ENCODE measurements at places on chromosomes 11 and 22.

DNA sequence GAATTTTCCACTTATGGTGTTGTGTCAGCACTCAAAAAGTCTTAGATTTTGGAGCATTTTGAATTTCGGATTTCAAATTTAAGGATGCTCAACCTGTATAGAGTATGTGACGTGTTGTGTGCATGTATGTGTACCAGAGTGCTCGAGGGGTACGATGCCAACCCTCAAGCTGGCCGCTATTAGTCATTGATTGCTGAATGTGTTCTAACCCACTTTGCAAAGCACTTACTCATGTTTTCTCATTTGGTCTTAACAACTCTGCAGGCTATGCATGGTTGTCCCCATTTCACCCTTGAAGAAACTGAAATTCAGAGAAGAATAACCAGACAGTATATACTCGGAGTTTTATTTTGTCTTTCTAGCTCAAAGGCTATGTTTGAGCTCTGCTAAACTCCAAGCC lies 196.4 kb upstream of the TENM4 start:
- no peak for DNase-seq

- no peak for DNase-seq
Measured at GRCh38 chr11:75557666-75558494, 4.2 kb upstream of the SERPINH1 start.

DNA sequence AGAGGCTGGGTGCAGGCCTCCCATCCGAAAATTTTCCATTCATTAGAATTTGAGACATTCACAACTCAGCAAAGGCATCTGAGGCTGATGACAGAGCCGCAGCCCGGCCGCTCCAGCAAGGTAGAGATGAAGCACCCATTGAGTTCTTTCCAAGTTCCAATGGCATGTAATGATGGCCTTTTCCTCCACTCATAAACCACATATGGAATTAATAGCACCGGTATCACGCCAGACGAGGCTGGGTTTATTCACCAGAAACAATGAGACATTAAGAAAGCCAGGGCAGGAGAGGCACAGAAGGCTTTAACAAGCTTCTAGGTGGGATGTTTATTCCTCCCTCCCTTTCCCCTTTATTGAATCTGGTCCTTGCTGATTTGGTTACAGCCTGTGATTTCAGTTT lies 534.4 kb downstream of the MN1 start:
- DNase-seq = no peak

DNA sequence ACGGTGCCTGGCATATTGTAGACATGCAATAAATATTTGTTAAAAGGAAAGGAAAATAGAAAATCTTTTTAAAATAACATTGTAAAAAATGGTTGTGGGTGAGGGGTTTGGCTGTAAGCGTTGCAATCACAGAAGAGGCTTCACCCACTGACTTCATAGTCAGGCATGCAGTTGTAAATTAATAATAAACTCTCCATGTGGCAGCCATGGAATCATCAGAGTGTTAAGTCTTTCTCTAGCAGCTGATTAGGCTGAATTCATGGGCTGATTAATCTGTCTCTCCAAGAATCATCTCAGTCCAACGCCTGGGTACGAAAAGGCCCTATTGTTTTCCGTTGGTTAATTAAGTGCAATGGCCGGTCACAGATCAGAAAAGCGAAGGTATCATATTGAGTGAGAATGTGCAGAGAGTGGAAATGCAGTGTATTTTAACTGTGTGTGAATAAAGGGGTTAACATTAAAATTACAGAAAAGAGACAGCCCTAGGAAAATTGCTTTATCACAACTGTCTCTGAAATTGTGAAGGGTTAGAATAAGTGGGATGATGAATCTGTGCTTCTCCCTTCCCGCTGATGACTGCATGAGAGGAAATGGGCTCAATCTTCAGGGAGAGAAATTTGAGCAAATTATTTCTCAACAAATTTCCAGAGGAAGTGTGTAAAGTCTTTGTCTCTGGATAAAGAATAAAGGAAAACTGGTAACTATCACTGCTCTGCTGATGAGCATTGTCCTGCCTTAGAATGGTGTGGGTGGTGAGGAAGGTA lies 269.0 kb downstream of the FAM76B start:
- no peak for DNase-seq

- DNase-seq = peak; percentile 55
Measured at GRCh38 chr22:42994917-42995562, 19.9 kb downstream of the PACSIN2 start.

DNA sequence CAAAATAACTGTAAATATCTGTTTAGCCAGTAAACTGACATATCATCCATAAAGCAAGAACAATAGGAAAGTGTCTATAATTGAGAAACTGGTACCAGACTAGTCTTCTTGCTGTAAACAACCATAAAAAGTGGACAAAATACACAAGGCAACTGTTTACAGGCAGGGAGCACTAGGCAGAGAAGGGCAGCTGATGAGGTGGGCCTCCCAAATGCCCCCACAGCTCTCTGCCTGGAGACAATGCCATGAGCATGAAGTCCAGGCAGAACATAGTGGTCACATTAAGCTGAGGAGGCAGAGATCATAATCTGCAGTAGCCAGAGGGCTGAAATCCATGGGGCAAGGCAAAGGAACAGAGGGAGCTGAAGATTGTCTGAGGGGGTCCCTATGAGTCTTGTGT lies 30.7 kb downstream of the TBX1 start:
- no peak for DNase-seq

- no peak for DNase-seq
Measured at GRCh38 chr22:22070371-22070824, 87.8 kb upstream of the TOP3B start.

GRCh38 chr22:29907753-29908515 lies 25.0 kb downstream of the MTMR3 start:
- DNase-seq = peak; percentile 29

GRCh38 chr11:128878455-128878854 lies 11.4 kb upstream of the KCNJ1 start:
- DNase-seq = no peak

DNA sequence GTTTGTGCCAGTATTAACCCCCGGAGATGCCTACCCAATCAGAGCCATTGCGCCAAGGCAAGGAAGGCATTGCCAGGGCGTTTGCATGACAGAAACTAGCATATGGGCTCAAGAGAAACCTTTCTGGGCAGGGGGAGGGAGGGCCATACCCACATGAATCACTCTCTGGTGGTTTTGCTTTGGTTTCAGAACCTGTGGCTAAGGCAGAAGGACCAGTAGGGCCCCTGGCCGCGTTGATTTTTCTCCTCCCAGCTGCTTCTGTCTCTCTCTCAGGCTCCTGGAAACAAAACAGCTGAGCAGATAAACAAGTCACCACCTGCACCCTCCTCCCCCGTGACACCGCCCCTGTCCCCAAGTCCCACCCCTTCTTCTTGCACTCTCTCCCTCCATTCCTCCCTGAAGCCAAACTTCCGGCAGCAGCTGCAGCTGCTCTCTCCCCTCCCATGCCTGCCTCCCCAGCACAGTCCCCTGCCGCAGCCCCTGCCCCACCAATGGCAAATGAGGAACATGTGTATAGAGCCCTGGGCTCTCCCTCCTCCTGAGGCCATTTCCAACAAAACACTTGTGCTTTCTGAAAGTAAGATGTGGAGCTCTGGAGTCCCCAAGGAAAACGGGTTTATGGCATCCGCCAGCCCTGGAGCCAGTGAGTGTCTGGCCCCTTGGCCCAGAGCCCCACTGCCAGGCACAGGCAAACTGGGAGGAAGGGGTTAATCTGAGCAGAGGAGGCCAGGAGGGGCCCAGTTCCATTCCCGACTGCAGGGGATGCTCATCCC lies 39.0 kb upstream of the ADA2 start:
- no peak for DNase-seq

DNA sequence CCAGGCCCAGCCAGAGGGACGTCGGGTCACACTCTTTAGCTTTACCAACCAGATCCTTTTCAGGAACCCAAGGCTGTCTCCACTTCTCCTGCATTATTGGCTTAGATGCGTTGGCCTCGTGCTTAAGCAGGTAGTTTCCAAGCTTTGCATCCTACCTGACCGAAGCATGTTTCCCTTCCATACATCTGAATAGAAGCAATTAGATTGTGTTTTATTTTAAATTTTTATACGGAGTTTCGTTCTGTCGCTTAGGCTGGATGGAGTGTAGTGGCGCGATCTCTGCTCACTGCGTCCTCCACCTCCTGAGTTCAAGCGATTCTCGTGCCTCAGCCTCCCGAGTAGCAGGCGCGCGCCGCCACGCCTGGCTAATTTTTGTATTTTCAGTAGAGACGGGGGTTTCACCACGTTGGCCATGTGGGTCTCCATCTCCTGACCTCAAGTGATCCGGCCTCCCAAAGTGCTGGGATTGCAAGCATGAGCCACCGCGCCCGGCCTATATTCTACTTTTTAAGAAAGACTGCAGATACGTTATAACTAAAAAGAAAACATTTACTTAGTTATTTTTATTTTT lies 677 bp downstream of the DYNC2H1 start:
- DNase-seq = no peak

DNA sequence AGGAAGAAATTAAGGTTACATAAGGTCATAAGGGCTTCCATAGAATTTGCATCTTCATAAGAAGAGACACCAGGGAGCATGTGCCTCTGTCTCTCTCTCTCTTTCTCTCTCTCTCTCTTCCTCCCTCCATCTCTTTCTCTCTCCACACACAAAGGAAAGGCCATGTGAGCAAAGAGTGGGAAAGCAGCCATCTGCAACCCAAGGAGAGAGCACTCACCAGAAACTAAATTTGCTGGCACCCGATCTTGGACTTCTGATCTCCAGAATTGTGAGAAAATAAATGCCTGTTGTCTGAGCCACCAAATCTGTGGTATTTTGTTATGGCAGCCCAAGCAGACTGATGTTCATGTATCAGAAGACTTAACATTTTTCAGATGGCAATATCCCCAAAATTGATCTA lies 6.4 kb upstream of the KRTAP5-10 start:
- no peak for DNase-seq

- DNase-seq = no peak
Measured at GRCh38 chr11:11876458-11876857, 34.7 kb downstream of the USP47 start.

GRCh38 chr11:86692317-86692716 lies 19.9 kb upstream of the ME3 start:
- no peak for DNase-seq

- no peak for DNase-seq
Measured at GRCh38 chr11:2857276-2857675, 28.3 kb downstream of the CDKN1C start.

DNA sequence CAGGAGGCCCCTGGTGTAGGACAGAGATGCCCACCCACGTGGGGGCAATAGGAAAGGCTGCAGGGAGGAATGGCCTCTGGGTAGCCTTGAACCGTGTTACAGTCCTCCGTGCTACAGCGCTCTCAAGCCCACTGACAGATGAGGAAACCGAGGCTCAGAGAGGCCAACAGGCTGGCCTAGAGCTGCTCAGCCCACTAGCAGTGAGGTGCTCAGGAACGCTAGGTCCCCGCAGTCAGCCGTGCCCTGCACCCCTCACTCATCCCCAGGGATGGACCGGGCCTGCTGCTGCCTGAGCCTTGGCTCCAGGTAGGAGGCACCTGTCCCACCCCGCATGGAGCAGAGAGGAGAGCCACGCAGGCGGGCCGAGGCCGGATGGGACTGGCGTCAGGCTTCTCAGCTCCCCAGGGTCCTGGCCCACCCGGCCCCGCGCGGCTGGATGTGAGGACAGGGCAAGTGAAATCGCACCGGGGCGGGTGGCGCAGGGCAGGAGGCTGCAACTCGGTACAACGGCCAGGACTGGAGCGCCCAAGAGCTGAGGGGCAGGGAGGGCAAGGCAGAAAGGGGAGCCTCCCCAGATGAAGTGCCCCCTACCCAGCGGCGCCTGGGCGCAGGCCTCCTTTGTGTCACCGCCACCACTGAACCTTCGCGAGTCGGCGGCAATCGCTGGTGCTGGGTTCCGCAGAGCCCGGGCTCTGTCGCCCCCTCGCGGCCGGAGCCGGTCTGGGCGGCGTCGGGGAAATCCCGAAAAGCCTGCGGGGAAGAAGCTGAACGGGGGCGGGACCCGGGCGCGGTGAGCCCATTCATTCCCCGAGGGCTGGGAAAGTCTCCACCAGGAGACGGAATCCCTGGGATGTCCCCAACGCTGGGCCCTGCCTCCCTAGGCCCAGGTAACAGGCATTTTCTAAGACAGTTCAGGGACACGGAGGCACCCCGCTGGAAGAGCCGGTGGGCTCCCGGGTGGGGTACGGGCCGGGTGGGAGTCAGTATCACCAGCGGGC lies 8.4 kb upstream of the SLC2A11 start:
- peak; percentile 93 for DNase-seq

DNA sequence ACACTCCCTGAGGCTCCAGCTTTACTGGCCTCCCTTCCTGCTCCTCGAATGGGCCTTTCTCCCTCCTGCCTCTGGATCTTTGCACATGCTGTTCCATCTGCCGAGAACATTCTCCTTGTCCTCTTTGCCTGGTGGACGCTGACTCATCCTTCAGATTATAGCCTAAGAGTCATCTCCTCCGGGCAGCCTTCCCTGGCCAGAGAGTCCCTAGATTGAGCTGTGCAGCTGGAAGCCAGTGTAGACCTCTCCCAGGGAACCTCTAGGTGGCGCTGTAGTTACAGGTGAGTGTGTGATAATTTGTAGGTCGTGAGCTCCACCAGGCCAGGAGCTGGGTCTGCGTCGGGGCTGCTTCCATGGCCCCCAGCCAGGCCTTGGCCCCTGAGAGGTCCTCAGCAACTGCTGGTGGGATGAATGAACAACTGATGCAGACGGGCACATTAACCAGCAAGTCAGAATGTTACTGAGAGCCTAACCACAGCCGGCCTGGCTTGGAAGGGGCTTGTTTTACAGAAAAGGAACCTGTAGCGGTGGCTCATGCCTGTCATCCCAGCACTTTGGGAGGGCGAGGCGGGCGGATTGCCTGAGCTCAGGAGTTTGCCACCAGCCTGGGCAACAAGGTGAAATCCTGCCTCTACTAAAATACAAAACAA lies 8.7 kb downstream of the PNPLA5 start:
- peak; percentile 83 for DNase-seq

DNA sequence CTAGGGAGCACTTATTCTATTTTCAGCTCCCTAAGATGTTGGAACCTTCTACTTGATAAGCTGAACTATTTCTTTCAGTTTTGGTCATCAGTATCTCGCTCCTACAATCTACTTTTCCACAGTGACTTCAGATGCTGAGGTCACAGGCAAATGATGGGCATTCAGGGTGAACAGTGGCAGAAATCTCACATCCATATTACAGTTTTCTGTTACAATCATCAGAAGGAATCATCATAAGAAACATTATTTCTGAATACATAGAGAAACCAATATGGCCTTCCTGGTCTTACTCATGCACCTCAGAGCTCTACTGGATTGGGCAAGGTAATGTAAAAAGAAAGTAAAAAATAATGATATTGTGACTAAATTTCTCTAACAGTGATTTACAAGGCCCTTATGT lies 39.4 kb upstream of the DDI1 start:
- DNase-seq = no peak

GRCh38 chr11:112520354-112520753 lies 259.7 kb upstream of the PLET1 start:
- no peak for DNase-seq

GRCh38 chr11:76666830-76667229 lies 3.7 kb downstream of the LRRC32 start:
- no peak for DNase-seq

All from HuH-7.5 (cell line).